ENCODE measurements at places on chromosomes 6 and 20.

GRCh38 chr6:100664274-100665040 is 199.7 kb upstream of the SIM1 start:
- DNase-seq: no peak

- no peak for DNase-seq
Observed at GRCh38 chr20:3865887-3866407, 19.3 kb downstream of the MAVS start.

GRCh38 chr6:106098383-106099234 is 12.5 kb downstream of the PRDM1 start:
- peak; percentile 49 for DNase-seq

GRCh38 chr20:33423141-33423834 is 20.3 kb downstream of the SNTA1 start:
- no peak for DNase-seq

- no peak for DNase-seq
Observed at GRCh38 chr6:35368038-35368887, 25.9 kb downstream of the PPARD start.

DNA sequence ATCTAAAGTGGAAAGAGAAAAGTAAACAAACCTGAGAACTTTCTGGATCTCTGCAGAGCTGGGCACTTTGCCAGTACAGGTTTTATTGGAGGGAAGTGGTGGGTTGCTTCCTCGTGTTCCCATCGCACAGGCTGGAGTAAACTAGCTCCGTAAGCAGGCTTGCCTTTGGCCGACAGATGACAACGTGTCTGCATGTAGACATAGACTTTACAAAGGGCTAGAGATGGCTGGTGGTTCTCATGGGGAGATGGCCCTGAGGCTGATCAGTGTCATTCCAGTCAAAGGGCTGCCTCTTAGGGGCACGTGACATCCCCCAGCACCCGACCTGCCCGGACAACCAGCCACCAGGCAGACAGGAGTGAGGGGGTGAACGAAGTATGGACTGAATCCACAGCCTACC is 98.8 kb downstream of the YTHDF1 start:
- DNase-seq: no peak

DNA sequence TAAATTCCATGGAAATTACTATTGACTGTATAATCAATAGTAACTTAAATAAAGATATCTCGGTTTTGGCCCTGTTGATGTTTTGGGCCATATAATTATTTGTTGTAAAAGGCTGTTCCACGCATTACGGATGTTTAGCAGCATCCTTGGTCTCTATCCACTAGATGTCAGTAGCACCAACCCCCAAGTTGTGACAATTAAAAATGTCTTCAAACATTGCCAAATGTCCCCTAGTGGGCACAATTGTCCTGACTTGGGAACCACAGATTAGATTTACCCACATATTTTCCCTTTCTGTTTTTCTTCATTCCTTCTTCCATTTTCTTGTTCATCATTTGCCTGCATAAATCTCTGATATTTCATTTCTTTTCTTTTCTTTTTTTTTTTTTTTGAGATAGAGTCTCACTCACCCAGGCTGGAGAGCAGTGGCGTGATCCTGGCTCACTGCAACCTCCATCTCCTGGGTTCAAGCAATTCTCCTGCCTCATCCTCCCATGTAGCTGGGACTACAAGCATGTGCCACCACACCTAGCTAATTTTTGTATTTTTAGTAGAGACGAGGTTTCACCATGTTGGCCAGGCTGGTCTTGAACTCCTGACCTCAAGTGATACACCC is 13.6 kb upstream of the WFDC8 start:
- DNase-seq: no peak

DNA sequence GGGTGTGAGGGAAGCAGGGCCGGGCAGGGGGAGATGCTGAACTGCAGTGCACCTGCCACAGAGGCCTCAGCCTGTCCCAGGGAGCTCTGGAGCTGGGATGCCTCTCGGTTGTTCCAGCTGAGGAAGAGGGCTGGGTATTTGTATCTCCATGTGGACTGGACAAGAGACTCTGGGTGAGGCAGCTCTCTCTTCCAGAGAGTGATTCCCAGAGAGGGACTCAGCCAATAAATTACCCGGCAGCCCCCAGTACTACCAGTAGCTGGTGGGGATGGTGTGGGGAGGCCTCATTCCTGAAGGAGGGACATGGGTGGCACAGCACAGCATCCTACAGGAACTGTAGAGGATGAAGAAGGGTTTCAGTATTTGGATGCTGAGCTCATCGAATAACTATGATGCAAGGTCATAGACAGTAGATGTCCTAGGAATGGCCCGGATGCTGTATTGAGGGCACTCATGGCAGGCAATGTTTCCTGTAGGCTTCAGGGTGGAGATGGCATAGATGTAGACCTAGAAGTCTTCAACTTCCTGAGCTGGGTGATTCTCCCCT is 1.4 kb downstream of the FGD2 start:
- no peak for DNase-seq

- DNase-seq: peak; percentile 65
Observed at GRCh38 chr6:156686995-156687788, 90.0 kb upstream of the ARID1B start.

DNA sequence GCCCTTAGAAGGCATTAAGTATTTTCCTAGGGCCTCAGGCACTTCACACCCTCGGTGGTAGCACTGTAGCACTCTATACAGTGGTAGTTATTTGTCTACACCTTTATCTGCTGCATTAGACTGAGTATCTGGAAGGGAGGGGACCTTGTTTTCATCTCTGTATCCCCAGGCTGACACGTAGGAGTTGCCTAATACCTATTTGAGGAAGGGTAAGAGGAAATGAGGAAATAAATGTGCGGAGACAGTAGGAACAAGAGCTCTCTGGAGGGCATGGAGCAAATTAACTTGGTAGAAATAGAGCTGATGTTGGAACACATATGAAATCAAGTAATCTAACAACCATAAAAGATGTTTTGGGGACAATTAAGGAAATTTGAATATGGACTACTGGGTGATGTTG is 3.9 kb downstream of the CNPY3 start:
- no peak for DNase-seq

GRCh38 chr6:131139599-131139998 is 4.3 kb downstream of the AKAP7 start:
- no peak for DNase-seq

GRCh38 chr20:57691699-57692098 is 18.1 kb downstream of the PMEPA1 start:
- no peak for DNase-seq

DNA sequence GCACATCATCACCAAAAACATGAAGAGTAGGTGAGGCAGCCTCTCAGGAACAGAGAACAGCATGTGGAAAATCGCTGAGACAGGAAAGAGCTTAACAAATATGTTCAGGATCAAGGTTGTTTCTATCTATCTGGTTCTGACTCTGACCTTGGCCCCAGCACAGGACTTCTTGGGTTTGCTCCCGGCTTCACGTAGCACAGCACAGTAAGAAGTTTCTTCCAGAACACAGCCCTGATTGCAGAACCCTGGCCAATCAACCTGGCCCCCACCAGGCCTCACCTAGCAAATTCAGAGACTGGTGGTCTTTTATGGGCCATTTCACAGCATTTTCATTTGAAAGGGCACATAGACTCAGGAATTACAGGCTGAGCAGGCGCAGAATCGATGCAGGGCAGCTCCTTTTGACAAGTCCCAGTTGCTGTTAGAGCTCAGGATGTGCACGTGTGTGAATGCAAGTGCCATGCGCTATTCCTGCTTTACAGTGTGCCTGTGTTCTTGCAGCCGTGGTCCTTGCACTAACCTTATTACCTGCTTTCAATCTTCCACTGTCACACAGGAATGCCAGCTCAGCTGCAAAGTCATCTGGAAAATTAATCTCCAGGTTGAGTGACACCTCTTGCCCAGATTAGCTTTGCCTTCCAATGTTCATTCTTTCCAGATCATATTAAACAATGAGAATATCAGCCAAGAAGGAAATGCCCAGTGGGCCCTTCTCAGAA is 100.5 kb upstream of the SLC2A12 start:
- no peak for DNase-seq

DNA sequence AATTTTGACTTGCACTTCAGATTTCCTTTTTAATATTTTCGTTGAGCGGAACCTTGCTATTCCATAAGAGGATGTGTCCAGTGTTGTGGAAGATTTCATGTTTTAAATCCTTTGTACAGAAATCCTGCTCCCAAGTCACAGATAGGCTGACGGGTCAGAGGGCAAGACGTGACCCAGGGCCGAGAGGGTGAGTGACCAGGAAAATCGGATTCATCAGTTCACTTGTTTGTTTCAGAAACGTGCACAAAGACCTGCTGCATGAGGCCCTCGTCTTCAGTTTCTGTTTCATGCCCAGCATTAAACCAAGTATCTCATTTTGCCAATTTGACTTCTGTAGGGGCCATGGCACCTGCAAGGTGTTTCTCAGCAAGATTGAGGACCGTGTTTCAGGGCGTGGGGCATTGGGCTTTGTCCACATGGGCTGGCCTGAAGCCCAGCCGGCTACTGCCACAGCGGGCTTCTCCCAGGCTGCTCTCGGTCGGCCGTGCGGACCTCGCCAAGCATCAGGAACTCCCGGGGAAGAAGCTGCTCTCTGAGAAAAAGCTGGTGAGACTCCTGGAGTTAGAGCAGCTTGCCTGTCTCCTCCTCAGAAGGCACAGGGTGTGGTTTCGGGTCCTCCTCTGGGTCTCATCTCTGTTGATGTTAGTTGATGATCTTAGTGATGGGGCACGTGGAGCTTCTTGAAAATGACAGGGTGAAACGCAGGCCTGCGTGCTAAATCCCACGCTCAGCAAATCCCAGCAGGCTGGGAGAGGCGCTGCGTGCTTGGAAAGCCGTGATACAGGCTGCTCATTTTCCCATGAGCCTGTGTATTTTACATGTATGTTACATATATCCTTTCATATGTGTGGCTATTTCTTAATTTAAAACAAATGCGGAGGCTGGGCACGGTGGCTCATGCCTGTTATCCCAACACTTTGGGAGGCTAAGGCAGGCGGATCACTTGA is 10.5 kb downstream of the MTG2 start:
- no peak for DNase-seq

- no peak for DNase-seq
Observed at GRCh38 chr20:38275815-38276550, 15.4 kb upstream of the KIAA1755 start.

DNA sequence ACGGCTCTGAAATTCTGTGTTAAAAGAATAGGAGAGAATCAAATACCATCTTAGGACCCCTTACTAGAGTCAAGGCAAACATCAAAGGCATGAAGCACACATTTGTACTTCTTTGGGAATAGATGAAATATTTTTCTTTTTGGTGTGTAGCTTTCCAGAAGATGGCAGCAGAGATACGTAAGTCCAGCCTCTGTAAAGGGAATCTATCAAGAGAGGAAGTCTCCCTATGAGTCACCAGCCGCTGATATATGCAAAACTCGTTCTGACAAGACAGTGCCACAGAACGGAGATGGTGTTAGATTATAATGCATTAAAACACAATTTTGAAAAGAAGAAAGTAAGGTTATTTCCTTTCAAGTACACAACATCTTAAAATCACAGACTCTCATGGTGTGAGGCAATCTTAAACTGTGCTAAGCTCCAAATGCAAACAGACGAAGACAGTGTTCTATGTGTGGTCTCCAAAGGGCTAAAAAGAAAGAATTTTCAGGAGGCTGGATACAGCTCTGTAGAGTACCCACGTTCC is 120.0 kb upstream of the AGPAT4 start:
- no peak for DNase-seq

DNA sequence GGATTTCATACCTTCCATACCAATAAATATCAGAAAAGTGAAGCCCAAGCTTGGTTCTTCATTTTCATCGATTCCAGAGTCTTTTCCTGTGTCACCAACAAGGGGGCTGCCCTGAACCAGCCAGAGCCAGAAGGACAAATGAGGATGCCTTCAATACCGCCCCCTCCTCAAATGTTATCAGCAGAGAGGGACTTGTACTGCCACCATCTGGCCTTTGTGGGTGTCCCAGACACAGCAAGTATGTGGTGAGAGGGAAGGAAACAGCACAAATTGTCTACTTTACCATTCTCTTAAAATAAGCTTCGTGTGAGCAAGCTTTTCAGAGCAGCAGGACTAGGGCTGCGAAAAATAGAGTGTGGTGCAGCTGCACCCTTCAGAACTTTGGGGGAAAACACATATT is 165.3 kb downstream of the SOBP start:
- no peak for DNase-seq

GRCh38 chr6:28124350-28124970 is at the start of gene ZSCAN16:
Gene ZSCAN16 (plus strand): TSS chr6:28124609. CDS start chr6:28125444, 835 bp downstream.
- peak; percentile 50 for DNase-seq

GRCh38 chr20:38590676-38591473 is 9.9 kb downstream of the ADIG start:
- DNase-seq: no peak

- DNase-seq: no peak
Observed at GRCh38 chr20:6756693-6757595, 10.5 kb upstream of the BMP2 start.

DNA sequence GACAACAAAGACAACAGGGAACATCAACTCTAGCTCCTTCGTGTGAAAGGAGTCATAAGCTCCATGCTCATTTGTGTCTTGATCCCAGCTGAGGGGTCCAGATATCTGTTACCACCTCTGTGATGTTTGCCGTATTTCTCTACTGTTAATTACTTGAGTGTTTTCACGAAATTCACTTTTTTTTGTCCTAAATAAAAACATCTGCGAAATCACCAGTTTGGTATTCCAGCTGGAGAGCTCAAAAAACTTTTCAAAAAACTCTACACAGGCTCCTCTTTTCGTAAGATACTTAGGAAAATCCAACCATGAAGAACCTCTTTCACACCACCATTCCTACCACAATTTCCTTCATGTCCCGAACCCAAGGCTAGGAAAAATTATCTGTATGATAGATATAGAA is 25.3 kb downstream of the TRAF3IP2 start:
- no peak for DNase-seq

- no peak for DNase-seq
Observed at GRCh38 chr6:157527471-157527907, 146.5 kb downstream of the ZDHHC14 start.

DNA sequence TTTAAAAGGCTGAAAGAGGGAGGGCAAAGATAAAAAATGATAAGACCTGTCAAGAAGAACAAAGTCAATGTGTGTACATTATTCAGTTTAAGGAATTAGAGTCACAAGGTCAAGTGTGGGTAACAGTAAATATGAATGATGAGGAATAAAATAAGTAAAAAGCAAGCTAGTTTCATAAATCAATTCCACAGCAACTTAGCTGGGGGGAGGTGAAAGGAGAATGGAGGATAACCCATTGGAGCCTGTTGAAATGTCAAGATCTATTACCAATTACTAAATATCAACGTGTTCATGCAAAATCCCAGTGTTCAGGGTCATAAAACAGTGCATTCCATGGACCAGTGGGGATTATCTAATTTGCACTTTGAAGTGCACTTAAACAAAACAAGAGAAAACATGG is 242.9 kb downstream of the TBX18 start:
- DNase-seq: no peak

- DNase-seq: no peak
Observed at GRCh38 chr6:143498428-143498827, 13.1 kb downstream of the FUCA2 start.
